Tibial nerve (tissue), 4 donors: ENCODE measurements at places on chromosomes 16 and 17. TPM values are rescaled to one million over a fixed set of nuclear protein-coding genes. Genes with fewer than 3 reads are reported as not detected.

RMI2 gene
- total RNA-seq: 1.3 TPM

NOXO1 gene
- total RNA-seq: not detected

GRCh38 chr17:50638966-50639713, 4.5 kb downstream of the ABCC3 start:
- H3K36me3 ChIP-seq: no peaks in the 10 kb centered on the region
- no peak overlapping the region for H3K4me3 ChIP-seq
- H3K4me1 ChIP-seq: no peaks in the 10 kb centered on the region
- peak; percentile 79 for DNase-seq

- H3K27me3 ChIP-seq: peaks cover 5% of the 10 kb centered on the region
- no peak overlapping the region for H3K27ac ChIP-seq
- no peaks in the 10 kb centered on the region for H3K4me1 ChIP-seq
- no peak overlapping the region for H3K4me3 ChIP-seq
- DNase-seq: no peak
Observed at GRCh38 chr17:77027271-77027889, 113.4 kb upstream of the SEC14L1 start.

DNA sequence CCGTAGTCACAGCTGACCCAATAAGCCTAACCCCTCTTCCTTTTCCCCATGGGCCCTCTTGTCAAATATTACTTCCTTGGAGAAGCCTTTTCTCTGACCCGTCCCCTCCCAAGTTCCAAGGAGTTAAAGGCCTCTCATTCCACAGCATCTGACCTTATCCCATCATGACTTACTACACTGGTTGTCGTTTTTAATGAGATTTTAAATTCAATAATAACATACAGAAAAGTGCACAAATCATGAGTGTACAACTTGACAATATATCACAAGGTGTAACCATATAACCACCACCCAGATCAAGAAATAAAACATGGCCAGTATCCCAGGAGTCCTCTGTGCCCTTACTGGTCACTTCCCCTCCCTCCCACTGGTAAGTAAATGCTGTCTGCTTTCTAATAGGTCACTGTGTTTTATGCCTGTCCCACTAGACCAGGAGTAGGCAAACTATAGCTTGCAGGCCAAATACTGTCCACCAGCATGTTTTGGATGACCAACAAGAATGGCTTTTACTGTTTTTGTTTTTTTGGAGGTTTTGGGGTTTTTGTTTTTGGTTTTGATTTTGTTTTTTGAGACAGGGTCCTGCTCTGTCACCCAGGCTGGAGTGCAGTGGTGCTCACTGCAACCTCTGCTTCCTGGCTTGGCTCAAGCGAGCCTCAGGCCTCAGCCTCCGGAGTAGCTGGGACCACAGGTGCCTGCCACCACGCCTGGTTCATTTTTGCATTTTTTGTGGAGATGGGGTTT, 1.2 kb upstream of the FDXR start:
- H3K36me3 ChIP-seq: peaks cover 4% of the 10 kb centered on the region
- H3K27me3 ChIP-seq: peaks cover 10% of the 10 kb centered on the region
- no peak for DNase-seq
- peaks cover 8% of the 10 kb centered on the region for H3K4me1 ChIP-seq
- H3K4me3 ChIP-seq: peak overlapping the region; percentile 71

DNA sequence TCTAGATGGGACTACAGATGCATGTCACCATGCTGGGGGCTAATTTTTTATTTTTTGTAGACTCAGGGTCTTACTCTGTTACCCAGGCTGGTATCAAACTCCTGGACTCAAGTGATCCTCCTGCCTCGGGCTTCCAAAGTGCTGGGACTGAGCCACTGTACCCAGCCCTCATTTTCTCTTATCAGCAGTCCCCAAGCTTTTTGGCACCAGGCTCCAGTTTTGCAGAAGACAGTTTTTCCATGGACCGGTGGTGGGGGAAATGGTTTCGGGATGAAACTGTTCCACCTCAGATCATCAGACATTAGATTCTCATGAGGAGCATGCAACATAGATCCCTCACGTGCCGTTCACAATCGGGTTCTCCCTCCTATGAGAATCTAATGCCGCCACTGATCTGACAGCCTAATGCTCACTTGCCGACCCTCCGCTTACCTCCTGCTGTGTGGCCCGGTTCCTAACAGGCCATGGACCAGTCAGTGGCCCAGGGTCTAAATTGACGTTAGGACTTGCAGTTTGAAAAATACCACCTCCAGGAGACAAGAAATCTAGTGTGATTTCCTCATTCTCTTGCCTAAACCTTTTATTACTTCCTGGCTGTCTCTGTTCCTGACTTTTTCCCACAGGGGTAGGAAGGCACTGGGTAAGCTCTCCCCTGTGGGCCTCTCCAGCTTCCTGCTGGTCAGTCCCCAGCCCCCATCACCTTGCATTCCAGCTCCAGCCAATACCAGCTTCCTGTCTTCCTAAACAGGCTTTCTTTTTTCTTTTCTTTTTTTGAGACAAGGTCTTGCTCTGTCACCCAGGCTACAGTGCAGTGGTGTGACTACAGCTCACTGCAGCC, 9.3 kb upstream of the CNP start:
- no peak overlapping the region for H3K4me3 ChIP-seq
- peaks cover 6% of the 10 kb centered on the region for H3K4me1 ChIP-seq
- no peaks in the 10 kb centered on the region for H3K27me3 ChIP-seq
- no peak for DNase-seq
- no peaks in the 10 kb centered on the region for H3K36me3 ChIP-seq

- no peak overlapping the region for H3K4me3 ChIP-seq
- no peak for DNase-seq
- H3K4me1 ChIP-seq: no peaks in the 10 kb centered on the region
- no peaks in the 10 kb centered on the region for H3K36me3 ChIP-seq
- H3K27ac ChIP-seq: no peak overlapping the region
- H3K27me3 ChIP-seq: no peaks in the 10 kb centered on the region
Observed at GRCh38 chr17:66383333-66383732, 80.9 kb downstream of the PRKCA start.
